ENCODE measurements at places on chromosomes 3 and 15. TPM values are rescaled to one million over a fixed set of nuclear protein-coding genes. Genes with fewer than 3 reads are reported as not detected.

DNA sequence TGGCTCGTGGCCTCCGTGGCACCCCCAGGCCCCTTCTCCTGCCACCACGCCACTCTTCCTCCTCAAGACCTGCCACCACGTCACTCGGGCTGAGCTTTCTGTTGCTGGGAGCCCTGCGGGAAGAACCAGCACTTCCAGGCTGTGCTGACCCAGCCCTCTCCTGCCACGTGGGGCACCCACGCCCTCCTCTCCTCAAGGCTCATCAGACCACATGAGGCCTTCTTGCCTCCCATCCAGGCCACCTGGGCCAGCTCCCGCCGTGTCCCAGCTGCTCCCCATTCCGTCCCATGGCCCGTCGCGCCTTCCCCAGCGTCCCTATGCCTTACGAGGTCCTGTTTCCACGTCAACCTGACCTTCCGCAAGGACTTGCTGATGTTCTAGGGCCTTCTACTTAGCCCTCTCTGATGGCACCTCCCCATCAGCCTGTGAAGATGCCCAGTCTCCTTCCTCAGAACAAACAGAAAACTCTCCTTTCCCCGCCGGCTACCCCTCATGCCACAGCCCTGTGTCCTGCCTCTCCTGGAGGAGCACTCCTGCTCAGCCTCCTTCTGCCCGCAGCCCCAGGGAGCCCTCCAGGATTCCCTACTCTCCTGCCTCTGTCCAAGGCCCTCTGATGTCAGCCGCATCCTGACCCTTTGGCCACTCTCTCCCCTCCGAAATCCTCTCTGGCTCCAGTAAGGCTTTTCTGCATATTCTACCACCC, 71.1 kb upstream of the BLM start:
- peaks cover 31% of the 10 kb centered on the region for H3K4me1 ChIP-seq
- peaks cover 30% of the 10 kb centered on the region for H3K36me3 ChIP-seq
- no peaks in the 10 kb centered on the region for H3K27me3 ChIP-seq
- no peak for DNase-seq
- H3K27ac ChIP-seq = peak overlapping the region; percentile 62

DNA sequence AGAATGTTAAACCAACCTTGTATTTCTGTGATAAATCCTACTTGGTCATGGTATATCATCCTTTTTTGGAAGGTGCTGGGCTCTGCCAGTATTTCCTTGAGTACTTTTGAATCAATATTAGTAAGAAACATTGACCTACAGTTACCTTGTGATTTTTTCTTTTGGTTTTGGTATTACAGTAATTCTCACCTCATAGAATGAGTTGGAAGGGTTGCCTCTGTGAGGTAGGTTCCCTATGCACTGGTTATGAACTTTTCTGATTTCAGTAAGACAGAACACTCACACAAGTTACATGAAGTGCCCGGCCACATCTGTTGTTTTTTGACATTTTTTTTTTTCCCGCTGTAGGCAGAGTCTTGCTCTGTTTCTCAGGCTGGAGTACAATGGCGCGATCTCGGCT, 20.0 kb downstream of the PCCB start:
- no peak overlapping the region for H3K27ac ChIP-seq
- H3K4me3 ChIP-seq = no peak overlapping the region
- no peaks in the 10 kb centered on the region for H3K27me3 ChIP-seq
- H3K36me3 ChIP-seq = peaks cover 60% of the 10 kb centered on the region
- peaks cover 19% of the 10 kb centered on the region for H3K4me1 ChIP-seq
- no peak for DNase-seq

DNA sequence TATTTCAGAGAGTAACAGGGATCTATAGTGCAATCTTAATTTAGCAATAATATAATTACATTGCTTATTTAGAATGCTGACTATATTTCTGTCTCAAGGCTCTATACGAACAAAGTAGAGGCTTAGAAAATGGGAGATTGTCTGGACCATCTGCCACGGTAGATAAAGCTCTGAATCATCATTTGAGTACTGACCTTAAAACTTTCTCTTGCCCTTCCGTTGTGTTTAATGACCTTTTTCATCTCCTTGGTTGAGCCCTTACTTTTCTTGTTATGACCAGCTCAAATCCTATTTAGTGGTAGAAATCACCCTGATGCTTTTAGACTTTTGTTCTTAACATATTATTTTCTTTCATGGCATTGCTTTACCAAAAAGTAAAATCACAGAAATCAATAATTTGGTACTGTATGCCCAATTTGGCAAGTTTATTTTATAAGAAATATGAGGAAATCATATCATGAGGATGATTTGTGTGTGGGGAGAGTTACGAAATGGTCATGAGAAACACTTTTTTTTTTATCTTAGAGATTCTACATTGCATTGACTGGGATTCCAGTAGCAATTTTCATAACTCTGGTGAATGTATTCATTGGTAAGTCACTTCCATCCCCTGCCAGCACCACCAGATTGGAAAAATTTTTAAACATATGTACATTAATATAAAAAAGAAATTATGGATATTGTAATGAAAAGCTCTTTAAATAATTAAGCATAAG, 11.0 kb downstream of the NDUFB5 start:
- H3K27me3 ChIP-seq = no peaks in the 10 kb centered on the region
- DNase-seq = no peak
- H3K27ac ChIP-seq = no peak overlapping the region
- peaks cover 48% of the 10 kb centered on the region for H3K36me3 ChIP-seq
- H3K4me3 ChIP-seq = no peak overlapping the region

CHDH gene
- 10.7 TPM for total RNA-seq

Measured in activated T-helper 2 cell treated with anti-CD3 and anti-CD28 coated beads, Interferon-gamma antibody, Interleukin-2, Interleukin-4, amounts not matched to agents 10 μg/mL and 5 μg/mL and 100 μg/mL, durations not matched to agents 14 hours and 24 hours and 36 hours (primary cell).